ENCODE measurements at places on chromosomes 3 and 15.

DNA sequence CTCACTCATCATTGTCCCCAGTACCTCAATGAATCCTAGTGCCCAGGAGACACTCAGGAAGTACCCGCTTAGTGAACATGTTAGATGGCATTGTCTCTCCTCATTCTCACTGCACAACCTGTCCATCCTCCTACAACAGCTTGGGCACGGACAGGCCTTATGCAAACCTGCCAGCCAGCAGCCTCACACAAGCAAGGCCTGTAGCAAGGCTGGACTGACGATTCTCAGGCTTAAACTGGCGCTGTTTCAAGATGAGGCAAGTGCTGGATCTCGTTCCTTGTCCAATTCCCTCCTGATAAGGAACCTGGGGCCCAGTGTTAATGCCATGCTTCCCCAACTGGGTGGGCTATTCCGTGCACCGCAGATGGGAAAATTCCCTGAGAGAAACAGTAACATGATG is 59.0 kb downstream of the CDCP1 start:
- DNase-seq, result no peak

DNA sequence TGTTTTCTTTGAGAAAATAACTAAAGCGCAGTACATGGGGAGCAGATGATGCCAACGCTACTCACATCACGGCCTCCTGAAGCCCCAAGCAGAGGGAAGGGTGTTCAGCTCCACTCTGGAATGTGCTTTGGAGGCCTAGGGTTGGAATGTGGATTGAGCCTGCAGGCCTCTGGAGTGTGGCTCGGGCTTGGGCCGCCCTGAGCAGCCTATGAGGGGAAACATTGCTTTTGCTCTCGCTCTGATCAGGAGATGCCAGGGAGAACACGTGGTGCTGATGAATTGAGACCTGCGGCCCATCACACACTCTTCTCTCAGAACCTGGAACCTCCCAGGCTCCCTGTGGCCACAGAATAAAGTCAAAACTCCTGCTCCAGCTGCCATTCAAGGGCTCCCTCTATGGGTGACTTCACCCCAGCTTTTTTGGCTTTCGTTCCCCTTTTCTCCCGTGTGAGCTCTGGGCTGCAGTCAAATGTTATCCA is 23.3 kb downstream of the CCDC13 start:
- DNase-seq, result no peak

GRCh38 chr3:105448338-105448982 is 81.8 kb downstream of the ALCAM start:
- no peak for DNase-seq

DNA sequence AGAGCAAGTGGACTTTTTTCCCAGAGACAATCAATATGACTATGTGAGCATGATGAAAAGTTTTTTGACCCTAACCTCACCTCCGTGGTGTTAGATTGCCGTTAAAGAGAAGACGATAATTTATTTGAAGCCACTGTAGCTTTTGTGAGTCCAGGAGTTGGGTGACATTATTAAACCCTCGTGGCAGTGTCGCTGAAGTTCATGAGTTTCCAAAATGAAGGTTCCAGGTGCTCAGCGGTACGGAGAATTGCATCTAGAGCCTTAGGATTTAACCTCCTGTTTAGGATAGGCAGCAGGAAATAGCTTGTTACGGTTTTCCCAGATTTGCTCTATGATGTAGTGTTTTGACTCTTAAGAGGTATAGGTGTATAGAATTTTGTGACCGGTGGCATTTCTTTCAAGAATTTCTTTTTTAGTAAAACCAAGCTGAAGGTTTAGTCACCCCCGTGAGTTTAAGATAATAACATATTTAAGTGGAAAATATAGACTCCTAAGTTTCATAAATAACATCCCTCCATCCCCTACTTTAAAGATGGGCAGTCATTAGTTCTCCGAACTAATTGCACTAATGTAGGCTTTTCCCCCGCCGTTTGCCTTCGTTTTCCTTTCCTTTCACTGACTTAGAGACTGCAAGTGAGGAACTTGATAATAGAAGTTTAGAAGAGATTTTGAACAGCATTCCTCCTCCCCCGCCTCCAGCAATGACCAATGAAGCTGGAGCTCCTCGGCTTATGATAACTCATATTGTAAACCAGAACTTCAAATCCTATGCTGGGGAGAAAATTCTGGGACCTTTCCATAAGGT is 2.0 kb downstream of the SMC4 start:
- no peak for DNase-seq

- no peak for DNase-seq
Observed at GRCh38 chr15:35626571-35627318, 80.8 kb upstream of the DPH6 start.

Measured in Panc1 (cell line).